Left lung (tissue), 14 donors: ENCODE measurements at places on chromosomes 5 and 9. TPM values are rescaled to one million over a fixed set of nuclear protein-coding genes. Genes with fewer than 3 reads are reported as not detected.

DNA sequence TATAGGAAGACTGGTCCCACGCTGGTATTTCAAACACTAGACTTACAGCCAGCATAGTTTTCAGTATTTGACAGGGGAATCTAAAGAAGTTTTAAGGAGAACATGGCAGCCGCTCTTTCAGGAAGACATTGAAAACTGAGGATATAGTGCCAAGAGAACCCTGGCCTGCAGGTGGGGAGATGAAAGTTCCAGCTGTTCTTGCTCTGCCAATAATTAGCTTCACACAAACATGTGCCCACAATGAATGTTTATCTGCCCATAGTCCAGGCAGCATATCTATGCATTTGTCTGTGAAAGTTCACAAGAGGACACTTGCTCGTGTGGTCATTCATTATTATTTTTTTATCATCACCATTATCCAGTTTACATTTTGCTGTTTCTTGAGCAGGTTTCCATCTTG, 47.6 kb upstream of the AGXT2 start:
- DNase-seq, result no peak

GRCh38 chr5:30932273-30933017, 261.0 kb upstream of the CDH6 start:
- DNase-seq, result no peak

GRCh38 chr5:180396926-180397325, 43.8 kb upstream of the GFPT2 start:
- DNase-seq, result no peak

DNA sequence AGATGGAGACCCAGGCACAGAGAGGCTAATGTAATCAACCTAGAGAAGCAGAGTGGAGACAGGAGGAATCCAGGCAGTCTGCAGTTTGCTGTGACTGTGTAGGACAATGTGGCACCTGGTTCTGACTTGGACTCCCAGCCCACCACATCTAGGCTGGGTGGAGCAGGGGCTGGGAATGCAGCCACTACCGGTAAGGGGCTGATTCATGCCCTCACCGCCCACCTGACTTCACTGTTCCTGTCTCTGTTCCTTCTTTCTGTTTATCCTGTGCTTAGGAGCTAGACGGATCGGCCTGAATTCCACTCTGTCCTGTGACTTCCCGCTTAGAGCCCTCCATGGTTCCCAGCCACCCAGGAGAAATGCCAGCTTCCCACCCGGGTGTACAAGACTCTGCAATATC, 2.6 kb downstream of the PDLIM4 start:
- no peak for DNase-seq

DNA sequence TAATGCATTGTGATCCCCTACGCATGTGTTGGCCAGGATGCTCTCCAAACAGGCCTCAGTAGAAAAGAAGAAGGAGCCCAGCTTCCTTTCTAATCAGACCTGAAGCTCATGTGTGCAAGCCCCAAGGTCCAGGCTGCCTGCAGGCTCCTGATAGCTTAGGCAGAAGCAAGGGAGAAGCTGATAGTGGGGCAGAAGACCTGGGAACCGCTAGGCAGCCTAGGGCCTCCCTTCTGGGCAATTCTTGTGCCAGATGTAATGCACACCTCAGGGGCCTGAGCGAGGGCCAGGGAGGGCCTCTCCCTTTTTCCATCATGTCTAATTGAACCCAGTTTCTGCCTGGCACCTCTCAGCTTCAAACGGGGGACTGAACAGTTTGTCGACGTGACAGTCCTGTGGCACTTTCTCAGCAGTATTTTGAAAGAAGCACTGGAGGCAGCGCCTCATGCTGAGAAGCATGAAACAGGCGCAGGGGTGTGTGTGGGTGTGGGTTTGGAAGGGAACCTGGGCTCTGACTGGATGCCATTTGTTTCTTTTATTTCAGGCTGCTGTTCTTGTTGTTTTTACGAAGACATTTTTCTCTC, 212.8 kb downstream of the PIK3R1 start:
- no peak for DNase-seq

- DNase-seq, result no peak
Observed at GRCh38 chr9:36542355-36542754, 30.3 kb upstream of the MELK start.

- no peak for DNase-seq
Observed at GRCh38 chr5:177025101-177025601, 2.7 kb downstream of the ZNF346 start.

GRCh38 chr5:16740811-16741392, 124.1 kb upstream of the RETREG1 start:
- DNase-seq, result no peak

GRCh38 chr5:2257326-2258244, 374.9 kb upstream of the IRX4 start:
- DNase-seq, result no peak

DNA sequence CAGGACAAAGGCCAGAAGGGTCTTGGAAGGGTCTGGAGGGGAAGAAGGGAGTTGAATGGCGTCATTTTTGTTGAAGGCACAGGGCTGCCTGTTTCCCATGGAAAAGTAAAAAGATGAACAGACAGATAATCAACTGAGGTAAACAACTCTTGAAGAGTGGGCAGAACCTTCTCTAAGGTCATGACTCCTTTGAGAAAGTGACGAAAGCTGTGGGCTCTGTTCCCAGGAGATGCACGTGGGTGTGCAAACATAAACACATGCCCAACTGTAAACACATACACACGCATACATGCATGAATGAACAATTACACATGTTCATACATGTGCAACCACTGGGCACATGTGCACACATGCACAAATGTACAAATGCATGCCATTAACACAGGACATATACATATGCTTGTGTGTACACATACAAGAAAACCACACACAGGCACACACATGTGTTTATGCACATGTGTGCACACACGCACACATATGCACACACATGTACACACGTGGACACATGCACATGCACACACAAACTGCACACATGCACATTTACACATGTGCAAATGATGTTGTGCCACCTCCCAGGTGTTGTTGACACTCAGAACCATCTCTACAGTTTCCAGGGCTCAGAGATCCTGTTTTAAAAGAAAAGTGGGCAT, 143.3 kb downstream of the GADD45G start:
- DNase-seq, result no peak

- DNase-seq, result no peak
Observed at GRCh38 chr9:137989999-137990715, 112.6 kb downstream of the CACNA1B start.

DNA sequence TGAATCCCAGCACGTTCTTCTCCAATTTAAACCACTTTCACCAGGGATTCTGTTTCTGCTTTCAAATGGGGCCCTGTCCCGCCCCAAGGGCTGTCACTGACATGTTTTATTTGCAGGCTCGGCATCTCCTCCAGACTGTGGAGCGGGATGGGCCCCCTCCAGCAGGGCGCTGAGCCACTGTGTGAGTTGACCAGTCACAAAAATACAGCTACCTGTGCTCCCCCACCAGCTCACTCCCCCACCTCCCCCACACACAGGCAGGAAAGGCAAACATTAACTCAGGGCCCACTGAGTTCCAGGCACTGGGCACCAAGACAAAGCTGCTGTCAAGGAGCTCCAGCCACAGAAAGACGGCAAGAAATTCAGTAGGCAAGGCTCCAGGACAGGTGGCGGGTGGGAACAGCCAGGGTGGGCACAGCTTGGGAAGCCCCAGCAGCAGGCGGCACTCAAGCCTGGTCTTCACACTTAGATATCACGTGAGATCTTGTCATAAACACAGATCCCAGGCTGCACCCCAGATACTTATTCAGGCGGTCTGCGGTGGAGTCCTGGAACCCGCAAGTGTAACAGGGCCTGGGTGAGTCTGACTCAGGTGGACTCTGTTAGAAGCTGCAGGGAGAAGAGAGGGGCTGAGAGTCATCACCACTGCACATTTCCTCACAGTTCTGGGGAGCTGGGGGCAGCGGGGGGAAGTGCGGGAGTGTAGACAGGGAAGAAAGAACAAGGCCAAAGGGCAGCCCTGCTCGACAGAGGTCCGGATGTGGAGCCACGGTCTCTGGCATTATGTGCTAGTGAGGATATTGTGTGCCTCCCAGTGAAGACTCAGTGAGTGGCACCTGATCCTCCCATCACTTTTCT, 44.7 kb downstream of the OR2V1 start:
- no peak for DNase-seq

DNA sequence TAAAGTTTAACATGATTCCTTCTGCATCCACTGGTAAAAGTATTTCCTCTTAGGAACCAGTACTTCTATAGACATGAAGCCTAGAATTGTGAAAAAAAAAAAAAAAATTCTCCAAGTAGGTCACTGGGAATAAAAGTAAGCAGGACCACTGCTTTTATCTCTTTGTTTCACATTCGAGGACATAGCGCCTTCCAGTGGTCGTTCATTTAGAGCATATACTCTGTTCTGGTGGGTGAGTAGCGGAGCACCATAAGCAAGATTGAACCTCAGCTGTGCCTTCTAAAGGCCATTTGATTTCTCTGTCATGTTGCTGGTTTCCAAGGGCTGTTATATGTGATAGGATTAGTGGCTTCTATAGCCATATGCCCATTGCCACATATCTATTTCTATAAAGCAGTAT, 393.1 kb downstream of the TMEM232 start:
- no peak for DNase-seq

GRCh38 chr9:136658849-136659535, 3.7 kb upstream of the EGFL7 start:
- peak; percentile 32 for DNase-seq

DNA sequence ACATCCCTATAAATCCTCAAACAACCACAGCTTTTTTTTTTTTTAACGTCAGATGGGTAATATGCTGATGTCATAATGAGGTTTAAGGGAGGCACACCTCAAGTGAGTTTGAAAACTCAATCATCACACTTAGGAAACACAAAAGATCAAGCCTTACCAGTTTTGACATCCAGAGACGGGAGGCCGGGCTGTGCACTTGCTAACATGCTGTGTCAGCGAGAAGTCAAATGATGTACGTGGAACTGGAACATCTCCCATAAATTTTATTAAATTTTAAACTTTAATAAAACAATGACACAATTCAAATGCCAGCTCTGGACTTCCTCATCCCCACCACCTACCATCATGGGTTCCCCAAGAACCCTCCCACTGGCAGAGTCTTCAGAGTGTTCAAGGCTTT, 117.6 kb downstream of the C5orf15 start:
- no peak for DNase-seq

DNA sequence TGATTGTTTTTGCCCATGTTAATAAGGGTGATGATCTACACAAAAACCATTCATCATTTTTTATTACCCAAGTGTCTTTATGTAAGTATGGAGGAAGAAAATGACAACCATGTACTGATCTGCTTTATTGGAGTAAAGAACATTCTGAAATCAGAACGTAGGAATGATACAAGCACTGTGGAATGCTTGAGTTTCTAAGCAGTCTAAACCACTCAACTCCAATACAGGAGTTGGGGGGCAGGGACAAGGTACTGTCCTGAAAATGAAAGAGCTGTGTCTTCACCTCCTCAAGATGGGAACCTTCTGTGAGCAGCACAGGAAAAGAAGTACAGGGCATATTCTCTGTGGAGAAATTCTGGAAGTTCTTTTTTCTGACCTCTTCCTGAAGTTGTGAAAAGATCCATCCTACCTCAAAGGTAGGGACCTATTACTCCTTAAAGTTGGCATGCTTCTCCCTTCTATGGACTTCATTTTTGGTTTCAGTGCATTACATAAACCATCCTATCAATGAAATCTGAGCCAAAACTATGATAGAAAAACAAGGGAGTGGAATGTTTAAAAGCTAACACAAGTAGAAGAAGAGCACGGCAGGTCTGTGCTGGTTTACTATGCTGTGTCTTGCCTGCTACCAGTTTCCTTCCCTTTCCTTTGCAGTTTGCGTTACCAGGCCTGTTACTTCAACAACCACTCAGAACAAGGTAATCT, 202.6 kb downstream of the SEMA5A start:
- DNase-seq, result no peak

DNA sequence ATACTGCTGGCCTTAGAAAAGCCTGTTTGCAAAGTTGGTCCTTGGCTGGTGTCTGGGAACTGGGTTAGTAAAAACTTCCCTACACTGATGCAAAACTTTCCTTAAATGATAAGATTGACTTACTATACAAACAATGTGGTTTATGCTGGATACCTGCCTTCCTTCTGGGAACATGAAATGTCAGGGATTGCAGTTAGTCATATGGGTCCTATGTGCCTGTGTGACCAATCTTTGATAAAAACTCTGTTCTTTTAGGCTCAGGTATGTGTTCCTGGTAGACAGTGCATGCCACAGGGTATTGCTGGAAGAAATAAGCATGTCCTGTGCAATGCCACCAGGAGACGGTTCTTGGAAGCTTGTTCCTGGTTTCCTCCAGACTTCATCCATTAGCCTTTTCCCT, 173.3 kb downstream of the RMI1 start:
- DNase-seq, result no peak

DNA sequence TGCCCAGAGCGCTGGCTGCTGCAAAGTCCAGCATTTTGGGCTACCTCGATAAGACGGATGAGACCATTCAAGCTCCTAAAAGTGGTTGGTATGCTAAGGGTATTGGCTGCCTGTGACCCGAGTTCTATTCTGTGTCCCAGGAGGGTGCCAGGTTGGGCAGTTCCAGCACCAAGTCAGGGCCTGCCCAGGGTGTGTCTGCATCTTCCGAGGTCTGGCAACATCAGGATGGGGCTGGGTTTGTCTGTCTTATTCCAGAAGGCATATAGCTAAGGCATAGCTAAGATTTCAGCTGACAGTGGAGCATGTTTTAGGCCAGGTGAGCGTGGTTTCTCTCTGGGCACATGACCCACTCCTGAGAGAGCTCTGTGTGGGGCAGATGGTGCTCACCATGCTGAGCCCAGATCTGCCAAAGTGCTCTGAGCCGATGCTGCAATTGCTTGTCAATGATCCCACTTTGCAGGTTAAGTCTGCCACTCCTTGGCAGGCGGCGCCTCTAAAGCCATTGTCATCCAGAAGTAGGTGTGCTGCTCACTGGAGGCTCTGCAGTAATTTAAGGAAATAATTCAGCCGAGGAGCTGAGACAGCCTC, 7.8 kb downstream of the SLC9A3 start:
- DNase-seq, result no peak

GRCh38 chr9:121886759-121887485, 206.2 kb downstream of the TTLL11 start:
- DNase-seq, result no peak

OR1Q1 gene
- not detected for polyA plus RNA-seq

FOXD4L5 gene
- 0.40 TPM for polyA plus RNA-seq

SH3TC2 gene
- polyA plus RNA-seq, result 2.4 TPM

ERBIN gene
- polyA plus RNA-seq, result 83.1 TPM

HK3 gene
- polyA plus RNA-seq, result 1.6 TPM

IFNA21 gene
- polyA plus RNA-seq, result not detected

GMCL2 gene
- polyA plus RNA-seq, result 0.06 TPM

NKD2 gene
- polyA plus RNA-seq, result 11.7 TPM

GPR150 gene
- not detected for polyA plus RNA-seq

AMACR gene
- polyA plus RNA-seq, result 11.8 TPM

TMEM232 gene
- 5.3 TPM for polyA plus RNA-seq

TMEM174 gene
- not detected for polyA plus RNA-seq

SPINK7 gene
- 0.67 TPM for polyA plus RNA-seq

CXXC5 gene
- polyA plus RNA-seq, result 41.7 TPM
